Thymus (tissue), 14 donors: ENCODE measurements at places on chromosomes 7 and 10. TPM values are rescaled to one million over a fixed set of nuclear protein-coding genes. Genes with fewer than 3 reads are reported as not detected.
A peak's percentile ranks its signal among the peaks of the same experiment; 100 is the strongest.

GRCh38 chr10:84599254-84599653 lies 270.9 kb downstream of the CCSER2 start:
- no peak overlapping the region for H3K4me3 ChIP-seq
- H3K27ac ChIP-seq: no peak overlapping the region
- no peaks in the 10 kb centered on the region for H3K4me1 ChIP-seq
- H3K36me3 ChIP-seq: no peaks in the 10 kb centered on the region

DNA sequence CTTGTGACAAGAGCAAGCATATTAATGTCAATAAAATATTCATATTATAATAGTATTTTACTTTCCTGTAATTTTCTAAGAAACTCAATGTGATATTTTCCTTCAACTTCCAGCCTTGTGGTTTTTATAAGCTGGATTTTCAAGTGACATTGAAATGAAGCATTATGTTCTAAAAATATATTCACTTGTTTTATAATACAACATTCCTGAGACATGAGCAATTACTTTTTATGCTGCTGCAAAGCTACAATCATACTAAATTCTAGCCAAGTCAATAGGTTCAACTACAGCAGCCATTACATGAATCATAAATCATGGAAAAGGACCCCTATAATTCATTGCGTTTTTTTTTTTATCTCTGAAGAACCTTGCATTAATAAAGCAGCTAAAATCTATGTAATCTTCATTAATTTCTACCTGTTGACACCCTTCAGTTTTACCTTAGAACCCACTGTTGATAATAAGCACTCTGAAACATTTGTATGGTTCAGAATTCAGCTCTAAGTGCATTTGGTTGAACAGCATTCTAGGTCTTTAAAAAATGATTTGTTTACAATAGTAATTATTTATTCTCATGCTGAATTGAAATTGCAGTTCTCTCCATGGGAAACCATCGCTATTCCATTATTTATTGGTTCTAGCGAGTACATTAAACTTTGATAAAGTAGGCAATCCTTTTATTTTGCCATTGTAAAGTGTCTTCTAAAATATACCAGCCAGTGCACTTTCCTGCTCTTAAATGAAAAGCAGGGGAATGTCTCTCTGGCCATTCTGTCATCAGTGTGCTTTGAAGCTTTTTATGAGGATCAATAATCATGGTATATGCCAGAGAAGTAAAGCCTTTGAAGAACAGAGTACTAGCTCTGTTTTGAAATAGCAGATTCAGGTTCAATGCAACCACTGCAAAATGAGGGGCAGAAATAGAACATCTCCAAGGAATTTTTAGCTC lies 132.6 kb downstream of the GNAT3 start:
- H3K4me3 ChIP-seq: no peak overlapping the region
- no peaks in the 10 kb centered on the region for H3K36me3 ChIP-seq
- H3K4me1 ChIP-seq: no peaks in the 10 kb centered on the region
- H3K27ac ChIP-seq: no peak overlapping the region
- no peak for DNase-seq
- no peaks in the 10 kb centered on the region for H3K27me3 ChIP-seq

CYP3A4 gene
- polyA plus RNA-seq: 11.1 TPM

GRCh38 chr10:136465-136762 lies 1.2 kb downstream of the ZMYND11 start:
- no peaks in the 10 kb centered on the region for H3K36me3 ChIP-seq
- H3K27ac ChIP-seq: peak overlapping the region; percentile 74
- H3K27me3 ChIP-seq: peaks cover 6% of the 10 kb centered on the region
- peaks cover 11% of the 10 kb centered on the region for H3K4me1 ChIP-seq

GRCh38 chr7:116439841-116440549 lies 59.5 kb upstream of the CAV2 start:
- no peak overlapping the region for H3K27ac ChIP-seq
- DNase-seq: no peak
- no peak overlapping the region for H3K4me3 ChIP-seq
- H3K4me1 ChIP-seq: no peaks in the 10 kb centered on the region

HECW1 gene
- polyA plus RNA-seq: 0.23 TPM

CCDC146 gene
- 15.6 TPM for polyA plus RNA-seq

DNA sequence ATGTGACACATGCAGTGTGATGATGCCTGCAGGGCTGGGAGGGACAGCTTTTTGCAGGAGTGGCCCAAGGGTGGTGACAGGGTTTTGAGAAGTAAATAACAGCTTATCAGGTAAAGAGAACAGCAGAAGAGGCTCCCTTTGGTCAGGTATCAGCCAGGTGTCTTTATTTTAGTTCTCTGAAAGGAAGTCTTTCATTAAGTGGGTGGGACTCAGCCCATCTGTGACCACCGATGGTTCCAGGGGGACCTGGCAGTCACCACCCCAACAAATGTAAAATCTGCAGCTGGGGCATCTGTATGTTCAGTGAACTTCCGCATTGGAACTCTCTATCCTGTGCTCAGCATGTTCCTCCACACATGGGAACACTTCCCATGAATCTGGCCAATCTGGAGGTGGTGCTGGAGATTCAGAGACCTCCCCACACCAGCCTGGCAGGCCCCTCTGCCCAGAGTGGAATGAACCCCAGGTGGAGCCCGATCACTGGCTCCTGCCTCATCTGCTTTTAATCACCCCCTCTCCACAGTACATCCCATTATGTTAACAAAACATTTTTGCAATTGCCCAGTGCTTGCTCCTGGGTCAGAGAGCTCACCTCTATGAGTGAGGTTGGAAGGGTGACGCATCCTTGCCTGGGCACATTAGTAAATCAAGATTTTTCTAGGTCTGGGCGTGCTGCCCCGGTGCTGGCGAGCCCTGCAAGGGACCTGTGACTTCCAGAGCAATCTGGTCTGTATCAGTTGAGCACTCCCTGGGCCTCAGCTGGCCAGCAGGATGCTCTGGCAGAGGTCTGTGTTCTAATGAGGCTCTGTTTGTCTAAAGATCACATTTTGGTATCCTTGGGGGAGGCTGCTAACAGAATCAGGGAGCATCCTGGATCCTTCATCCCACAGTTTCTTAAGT lies 140.4 kb upstream of the GDF10 start:
- H3K27ac ChIP-seq: no peak overlapping the region
- no peak for DNase-seq
- no peaks in the 10 kb centered on the region for H3K27me3 ChIP-seq
- H3K4me1 ChIP-seq: no peaks in the 10 kb centered on the region

- H3K4me3 ChIP-seq: no peak overlapping the region
- H3K36me3 ChIP-seq: no peaks in the 10 kb centered on the region
- no peaks in the 10 kb centered on the region for H3K4me1 ChIP-seq
- DNase-seq: no peak
- H3K27ac ChIP-seq: no peak overlapping the region
These were observed 8.8 kb upstream of the ZCCHC24 start for GRCh38 chr10:79454259-79454658.

MICU1 gene
- 25.9 TPM for polyA plus RNA-seq

- no peak overlapping the region for H3K4me3 ChIP-seq
- H3K4me1 ChIP-seq: peaks cover 4% of the 10 kb centered on the region
- no peaks in the 10 kb centered on the region for H3K27me3 ChIP-seq
- H3K36me3 ChIP-seq: no peaks in the 10 kb centered on the region
These were observed 8.2 kb downstream of the ZCCHC24 start for GRCh38 chr10:79437111-79437814.

DNA sequence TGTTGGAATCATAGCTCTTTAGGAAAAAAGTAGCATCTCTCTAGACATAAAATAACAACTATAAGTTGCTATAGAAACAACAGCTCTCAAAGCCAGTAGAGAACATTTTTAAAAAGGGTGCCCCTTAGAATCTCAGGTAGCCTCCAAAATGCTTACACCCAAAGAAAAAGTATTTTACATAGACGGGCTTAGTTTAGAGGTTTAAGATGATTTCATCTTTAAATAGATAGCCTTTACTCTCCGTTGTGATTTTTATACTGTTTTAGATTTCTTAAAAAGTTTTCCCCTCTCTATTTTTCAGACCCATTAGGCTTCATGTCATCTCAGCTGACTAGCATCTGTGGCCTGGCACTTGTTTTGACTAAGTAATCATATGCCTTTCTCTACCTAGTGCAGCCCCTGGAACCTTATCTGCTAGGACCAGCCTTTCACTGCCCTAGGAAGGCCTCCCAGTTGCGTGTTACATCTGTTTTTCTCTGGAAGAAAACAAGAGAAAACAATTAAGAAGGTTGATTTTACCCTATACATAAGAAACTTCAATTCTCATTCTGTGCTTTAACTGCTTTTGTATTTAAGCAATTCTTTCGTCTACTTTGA lies 6.9 kb upstream of the BPGM start:
- H3K4me1 ChIP-seq: no peaks in the 10 kb centered on the region
- no peak overlapping the region for H3K27ac ChIP-seq
- DNase-seq: no peak
- H3K36me3 ChIP-seq: no peaks in the 10 kb centered on the region
- H3K27me3 ChIP-seq: no peaks in the 10 kb centered on the region

DNA sequence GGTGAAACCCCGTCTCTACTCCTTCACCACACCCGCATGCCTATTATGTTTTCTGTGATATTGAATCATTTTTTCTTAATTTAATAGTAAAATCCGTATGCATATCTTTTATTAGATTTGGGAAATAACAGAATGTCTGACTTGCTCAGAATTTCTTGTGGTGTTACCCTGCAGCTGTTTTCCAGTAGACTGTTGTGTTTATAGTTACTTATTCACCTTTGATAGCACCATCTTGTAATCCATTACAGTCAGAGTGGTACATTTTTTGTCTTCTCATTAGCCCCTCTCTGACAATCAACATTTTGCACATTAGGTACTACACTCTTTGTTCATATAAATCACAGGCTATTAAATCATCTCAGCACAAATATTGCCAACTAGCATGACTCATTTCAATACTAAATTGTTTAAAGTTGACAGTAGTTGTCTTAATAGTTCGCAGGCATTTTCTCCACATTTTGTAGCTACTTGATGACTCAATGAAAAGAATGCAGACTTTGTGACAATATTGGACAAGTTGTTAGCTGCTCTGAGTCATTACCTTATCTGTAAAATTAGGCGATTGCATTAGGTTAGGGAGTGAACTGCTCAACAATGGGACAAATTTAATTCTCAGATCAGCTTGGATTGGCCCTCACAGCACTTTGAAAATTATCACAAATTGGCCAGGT lies 17.8 kb upstream of the SLC16A12 start:
- DNase-seq: no peak
- no peaks in the 10 kb centered on the region for H3K36me3 ChIP-seq
- no peaks in the 10 kb centered on the region for H3K4me1 ChIP-seq
- no peak overlapping the region for H3K4me3 ChIP-seq

DNA sequence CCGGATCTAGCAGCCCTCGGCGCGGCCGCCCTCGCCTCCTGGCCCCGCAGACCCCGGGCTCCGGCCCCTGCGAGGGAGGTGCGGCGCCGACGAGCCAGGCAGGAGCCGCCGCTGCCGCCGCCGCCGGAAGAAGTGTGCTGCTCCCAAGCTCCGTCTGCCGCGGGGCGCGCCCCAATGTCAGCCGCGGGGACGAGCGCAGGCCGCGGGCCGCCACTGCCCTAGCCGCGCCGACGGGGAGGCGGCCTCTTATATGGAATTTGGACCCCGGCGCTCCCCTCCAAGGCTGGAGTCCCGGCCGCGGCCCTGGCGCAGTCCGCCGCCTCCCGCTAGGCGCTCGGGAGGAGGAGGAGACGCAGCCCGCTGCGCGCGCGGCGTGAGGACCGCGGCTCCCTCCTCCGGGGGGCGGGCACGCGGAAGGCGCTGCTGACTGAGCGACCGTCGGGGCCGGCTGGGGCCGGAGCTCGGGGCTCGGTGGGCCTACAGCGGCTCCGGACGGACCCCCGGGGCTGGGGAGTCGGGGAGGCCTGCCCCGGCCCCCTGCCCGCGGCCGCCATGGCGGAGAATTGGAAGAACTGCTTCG lies at the start of gene TRIM8:
TSS of gene TRIM8 (plus strand) at position 414 of the 580 bp plus-strand sequence. CDS start at position 553, 139 bp downstream.
- peaks cover 42% of the 10 kb centered on the region for H3K4me1 ChIP-seq
- H3K27me3 ChIP-seq: no peaks in the 10 kb centered on the region
- peak within 1 kb of the TSS; percentile 99 for H3K27ac ChIP-seq
- DNase-seq: no peak

HABP2 gene
- 0.96 TPM for polyA plus RNA-seq

DNA sequence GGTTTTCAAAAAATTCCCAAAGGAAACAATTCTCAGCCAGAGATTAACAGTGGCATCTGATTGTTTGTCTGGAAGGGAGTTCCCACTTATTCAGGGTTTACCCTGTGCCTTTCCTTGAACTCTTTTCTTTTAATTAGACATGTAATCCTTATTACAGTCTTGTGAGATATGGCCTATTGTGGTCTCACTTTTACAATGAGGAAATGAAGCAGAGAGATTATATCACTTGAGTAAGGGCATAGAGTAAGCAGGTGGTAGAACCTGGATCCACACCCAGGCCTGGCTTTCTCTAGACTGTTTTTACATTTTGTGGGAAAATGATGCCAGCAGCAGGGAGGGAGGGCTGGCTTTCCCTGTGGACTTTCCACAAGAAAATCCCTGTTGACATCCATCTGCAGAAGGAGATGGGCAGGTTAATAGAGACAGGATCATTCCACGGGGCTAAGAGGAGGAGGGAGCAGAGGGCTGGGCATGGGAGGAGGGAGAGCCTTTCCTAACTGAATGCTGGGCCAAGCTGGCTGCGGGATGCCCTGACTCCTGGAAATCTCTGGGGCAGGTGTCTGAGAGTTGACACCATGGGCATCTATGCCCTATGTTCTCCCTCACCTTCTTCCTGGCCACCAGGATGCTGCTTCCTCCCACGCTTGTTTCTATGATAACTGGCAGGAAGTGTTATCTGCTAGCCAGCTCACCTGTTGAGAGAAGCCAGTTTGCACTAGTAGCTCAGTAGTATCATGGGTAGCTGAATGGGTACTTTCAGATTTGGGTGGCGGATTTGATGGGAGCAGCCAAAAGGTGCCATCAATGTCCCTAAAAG lies 28.7 kb upstream of the ARHGAP22 start:
- H3K36me3 ChIP-seq: no peaks in the 10 kb centered on the region
- DNase-seq: no peak
- no peak overlapping the region for H3K4me3 ChIP-seq
- H3K4me1 ChIP-seq: no peaks in the 10 kb centered on the region
- no peaks in the 10 kb centered on the region for H3K27me3 ChIP-seq

PYROXD2 gene
- polyA plus RNA-seq: 17.8 TPM

DUS4L gene
- 7.8 TPM for polyA plus RNA-seq

GRCh38 chr7:99004781-99005500 lies 126.6 kb downstream of the TRRAP start:
- no peaks in the 10 kb centered on the region for H3K4me1 ChIP-seq
- H3K36me3 ChIP-seq: peaks cover 87% of the 10 kb centered on the region
- H3K4me3 ChIP-seq: no peak overlapping the region
- DNase-seq: no peak
- H3K27ac ChIP-seq: no peak overlapping the region

GRCh38 chr10:75592791-75593643 lies 161.6 kb downstream of the LRMDA start:
- no peaks in the 10 kb centered on the region for H3K36me3 ChIP-seq
- H3K4me3 ChIP-seq: no peak overlapping the region
- no peak for DNase-seq
- no peaks in the 10 kb centered on the region for H3K27me3 ChIP-seq

GRCh38 chr10:35781643-35782035 lies 139.5 kb upstream of the FZD8 start:
- H3K4me3 ChIP-seq: no peak overlapping the region
- H3K27ac ChIP-seq: no peak overlapping the region
- H3K4me1 ChIP-seq: no peaks in the 10 kb centered on the region
